ENCODE measurements at places on chromosomes 6 and 20.
A peak's percentile ranks its signal among the peaks of the same experiment; 100 is the strongest.

- no peak for DNase-seq
These were observed 34.3 kb downstream of the CCN2 start for GRCh38 chr6:131916847-131917246.

GRCh38 chr6:147341486-147341885 lies 137.3 kb downstream of the STXBP5 start:
- DNase-seq: no peak

- no peak for DNase-seq
These were observed 25.1 kb upstream of the UTRN start for GRCh38 chr6:144259986-144260385.

DNA sequence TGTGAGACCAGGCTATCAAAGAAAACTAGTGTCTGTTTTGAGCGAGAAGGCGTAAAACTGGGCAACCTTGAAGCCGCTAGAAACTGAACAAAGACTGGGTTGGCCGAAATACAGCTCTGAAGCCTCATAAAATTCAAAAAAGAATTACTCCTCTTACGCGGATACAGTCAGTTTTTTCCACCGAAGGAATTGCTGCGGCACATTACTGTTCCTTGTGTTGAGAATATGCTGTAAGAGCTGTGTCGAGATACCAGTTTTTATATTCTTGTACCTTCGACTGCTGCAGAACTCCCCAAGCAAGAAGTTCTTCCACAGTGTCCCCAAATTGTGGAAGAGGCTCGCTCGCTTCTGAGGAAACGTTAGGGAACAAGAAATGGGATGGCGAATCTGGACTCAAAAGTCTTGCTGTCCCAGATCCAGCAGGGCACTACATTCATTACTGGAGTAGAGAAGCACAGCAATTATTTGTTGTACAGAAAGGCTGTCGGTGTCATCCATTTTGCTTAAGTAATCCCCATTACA lies 523 bp upstream of the COX7A2 start:
- DNase-seq: no peak

GRCh38 chr6:100276311-100277057 lies 188.2 kb downstream of the SIM1 start:
- no peak for DNase-seq

GRCh38 chr6:96299525-96299924 lies 222.1 kb upstream of the UFL1 start:
- no peak for DNase-seq

GRCh38 chr6:11413728-11414127 lies 123.8 kb upstream of the TMEM170B start:
- no peak for DNase-seq

GRCh38 chr6:77837034-77837784 lies 184.4 kb downstream of the MEI4 start:
- DNase-seq: no peak

DNA sequence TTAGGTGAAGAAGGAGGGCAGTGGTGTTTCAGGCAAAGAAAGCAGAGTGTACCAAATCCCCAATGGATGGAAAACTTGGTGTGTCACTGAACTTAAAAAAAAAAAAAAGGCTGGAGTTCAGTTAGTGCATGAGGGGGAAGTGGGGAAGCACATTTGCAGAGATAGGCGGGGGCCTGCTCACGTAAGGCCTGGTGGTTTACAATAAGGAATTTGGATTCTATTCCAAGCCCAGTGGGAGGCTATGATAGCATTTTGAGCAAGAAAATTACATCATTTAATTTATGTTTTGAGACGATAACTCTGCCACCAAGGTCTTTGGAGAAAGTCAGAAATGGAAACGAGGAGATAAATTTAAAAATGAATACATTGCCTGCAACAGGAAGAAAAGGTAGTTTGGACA lies 225.5 kb downstream of the EYA4 start:
- no peak for DNase-seq

DNA sequence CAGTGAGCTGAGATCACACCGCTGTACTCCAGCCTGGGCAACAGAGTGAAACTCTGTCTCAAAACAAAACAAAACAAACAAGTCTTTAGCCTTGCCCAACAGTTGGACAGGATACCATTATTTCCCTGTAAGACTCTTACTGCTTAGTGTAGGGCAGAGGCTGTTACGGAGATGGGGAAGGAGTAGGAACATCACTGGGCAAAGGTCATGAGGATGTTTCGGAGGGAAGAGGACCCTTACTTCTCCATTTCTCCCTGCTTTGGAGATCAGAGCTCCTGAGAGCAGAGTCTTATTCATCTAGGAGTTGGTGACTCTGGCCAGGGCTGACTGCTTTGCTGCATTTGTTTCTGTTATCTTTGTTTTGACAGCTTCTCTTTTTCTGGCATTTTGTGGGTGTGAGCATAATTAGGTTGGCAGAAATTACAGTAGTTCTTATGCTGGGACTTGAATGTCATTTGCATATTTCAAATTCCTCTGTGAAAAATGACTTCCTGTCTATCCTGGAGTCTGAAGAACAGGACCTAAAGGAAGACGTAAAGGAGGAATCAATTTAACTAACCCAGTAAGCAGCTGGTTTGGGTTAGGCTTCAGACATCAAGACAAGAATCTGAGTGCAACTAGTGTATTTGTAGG lies 89.0 kb downstream of the CDS2 start:
- DNase-seq: peak; percentile 87

- DNase-seq: no peak
These were observed 201.3 kb downstream of the SYNE1 start for GRCh38 chr6:152435816-152436215.

DNA sequence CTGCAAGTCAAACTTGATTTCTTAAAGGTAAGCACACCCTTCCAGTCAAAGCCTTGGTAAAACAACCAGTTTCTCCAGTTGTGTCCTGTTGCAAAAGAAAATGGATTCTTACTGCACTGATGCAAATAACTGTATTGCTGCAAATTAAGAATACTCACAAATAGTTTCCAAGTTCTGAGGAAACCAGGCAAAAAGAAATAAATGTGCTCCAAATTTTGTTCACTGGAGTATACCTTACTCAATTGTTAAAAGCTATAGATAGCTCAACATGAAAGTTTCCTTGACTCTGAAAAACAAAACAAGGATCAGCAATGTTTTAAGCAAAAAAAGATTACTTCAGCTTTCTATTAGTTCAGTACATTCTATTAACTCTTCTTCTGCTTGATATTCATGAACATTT lies 75.2 kb downstream of the SLC16A10 start:
- no peak for DNase-seq

DNA sequence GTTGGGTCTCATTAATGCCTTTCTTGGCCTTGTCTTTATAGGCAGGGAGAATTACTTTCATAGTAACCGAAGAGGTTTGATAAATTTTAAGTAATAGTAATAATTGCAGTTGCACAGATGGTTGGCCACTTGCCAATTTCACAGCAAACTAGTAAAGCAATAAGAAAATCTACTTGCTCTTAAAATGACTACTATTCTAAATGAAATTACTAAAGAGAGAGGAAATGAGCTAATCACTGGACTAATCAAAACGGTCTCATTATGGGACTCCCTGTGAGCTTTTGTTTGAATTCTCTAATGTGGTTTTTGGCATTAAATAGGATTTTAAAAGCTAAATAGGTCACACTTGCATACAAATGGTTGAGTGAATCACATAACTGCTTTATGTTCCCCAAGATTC lies 227.4 kb upstream of the PLN start:
- peak; percentile 34 for DNase-seq

DNA sequence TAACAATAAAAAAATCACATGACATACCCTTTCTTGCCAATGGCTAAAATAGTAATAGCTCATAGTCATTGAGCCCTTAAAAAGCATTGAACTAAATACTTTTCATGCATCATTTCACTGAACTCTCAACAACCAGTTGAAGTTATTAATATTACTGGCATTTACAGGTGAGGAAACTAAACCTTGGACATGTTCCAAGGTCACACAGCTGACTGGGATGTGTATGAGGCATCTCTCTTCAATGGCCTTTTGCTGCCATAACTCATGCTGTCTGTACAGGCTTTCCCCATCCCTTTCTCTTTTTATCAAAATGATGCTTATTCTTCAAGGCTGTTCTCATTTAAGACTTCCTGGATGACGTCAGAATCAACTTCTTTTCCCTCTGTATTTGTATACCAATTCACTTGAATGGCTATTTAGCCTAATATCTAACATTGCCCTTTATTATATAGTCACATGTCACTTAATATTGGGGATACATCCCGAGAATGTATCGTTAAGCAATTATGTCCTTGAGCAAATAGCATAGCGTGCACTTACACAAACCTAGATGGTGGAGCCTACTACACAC lies 476.4 kb downstream of the KIF16B start:
- no peak for DNase-seq

DNA sequence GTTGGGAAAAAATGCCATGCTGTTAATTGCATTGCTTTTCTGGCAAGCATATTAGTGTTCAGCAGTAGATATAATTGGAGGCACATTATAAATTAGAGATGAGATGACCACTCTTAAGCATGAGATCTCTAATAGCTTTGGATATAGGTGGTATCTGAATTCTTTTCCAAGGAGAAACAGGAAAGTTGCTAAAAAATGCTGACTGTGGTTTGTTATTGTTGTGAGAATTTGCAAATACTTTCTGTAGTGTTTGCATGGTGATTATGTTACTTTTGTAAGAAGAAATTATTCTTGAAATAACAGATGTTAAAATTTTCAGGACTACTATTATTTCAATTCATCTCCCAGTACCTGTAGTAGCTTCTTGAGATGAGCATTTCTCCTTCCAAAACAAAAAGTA lies 225.2 kb downstream of the TBC1D7 start:
- no peak for DNase-seq

GRCh38 chr20:15119852-15120487 lies 782.6 kb upstream of the FLRT3 start:
- no peak for DNase-seq

- DNase-seq: no peak
These were observed 83.5 kb upstream of the SCAF8 start for GRCh38 chr6:154649721-154650120.

DNA sequence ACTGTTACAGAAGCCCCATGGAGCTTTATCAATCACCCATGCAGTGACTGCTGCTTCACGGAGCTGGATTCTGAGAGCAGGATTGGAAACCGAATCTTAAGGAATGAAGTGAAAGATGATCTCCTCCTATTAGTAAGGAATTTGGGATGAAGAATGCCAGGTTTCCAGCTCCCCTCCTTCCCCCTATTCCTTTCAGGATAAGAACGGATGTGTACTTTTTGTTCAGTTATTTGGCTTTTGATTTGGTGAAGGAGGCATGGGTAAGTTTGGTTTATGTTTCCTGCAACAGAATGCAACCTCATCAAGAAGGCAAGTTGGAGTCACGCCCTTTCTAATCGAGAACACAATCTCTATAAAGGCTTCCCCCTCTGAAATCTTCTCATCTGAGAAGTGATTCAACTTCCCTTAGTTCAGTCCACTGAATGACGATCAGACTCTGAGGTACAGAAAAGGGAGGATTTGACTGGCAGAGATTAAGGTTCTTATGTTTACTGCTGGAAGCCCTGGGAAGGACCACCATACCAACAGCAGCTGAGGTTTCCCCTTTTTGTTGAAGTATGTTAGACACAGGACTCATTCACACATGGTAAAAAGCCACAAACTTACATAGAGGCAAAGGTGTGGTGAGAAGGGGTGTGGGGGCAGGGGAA lies 5.5 kb downstream of the ELMO2 start:
- DNase-seq: no peak

DNA sequence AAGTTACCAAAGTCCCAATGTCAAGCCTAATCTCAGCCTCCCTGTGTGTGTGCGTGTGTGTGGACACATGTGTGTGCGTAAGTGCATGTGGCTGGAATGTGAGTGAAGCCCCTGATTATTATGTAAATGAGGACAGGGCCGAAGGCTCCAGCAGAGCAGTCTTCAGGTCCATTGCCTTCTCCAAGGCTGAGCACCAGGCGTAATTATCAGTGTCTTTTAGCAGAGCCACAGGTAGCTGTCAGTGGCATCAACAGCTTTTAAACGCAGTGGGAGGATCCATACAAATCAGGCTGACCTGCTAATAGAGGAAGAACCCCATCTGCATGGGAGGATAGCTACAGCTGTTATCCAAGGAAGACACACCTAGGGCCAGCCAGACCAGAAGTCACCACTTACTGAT lies 324.3 kb upstream of the MOCS1 start:
- DNase-seq: no peak

- no peak for DNase-seq
These were observed 49.9 kb downstream of the RPRD1B start for GRCh38 chr20:38083338-38084048.

DNA sequence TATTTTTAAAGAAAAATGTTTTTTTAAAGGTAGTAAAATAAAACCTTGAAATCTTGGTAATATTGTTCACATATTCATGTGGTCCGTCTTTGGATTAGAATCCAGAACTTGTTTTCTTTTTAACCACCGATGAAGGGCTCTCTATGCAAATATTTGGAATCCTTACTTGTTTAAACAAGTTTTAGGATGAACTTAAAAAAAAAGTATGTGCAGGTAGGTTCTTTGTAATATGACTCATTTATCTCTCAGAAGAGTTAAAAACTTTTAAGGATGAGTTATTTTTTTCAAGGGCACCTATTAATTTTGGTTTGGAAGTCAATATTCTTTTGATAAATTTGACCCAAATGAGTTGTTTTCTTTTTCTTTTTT lies 8.9 kb downstream of the DSP start:
- DNase-seq: no peak

- no peak for DNase-seq
These were observed 34.2 kb upstream of the GFRAL start for GRCh38 chr6:55293116-55293515.

GRCh38 chr6:167764713-167765479 lies 61.8 kb upstream of the AFDN start:
- no peak for DNase-seq

GRCh38 chr6:50361641-50362331 lies 312.1 kb upstream of the DEFB112 start:
- no peak for DNase-seq

DNA sequence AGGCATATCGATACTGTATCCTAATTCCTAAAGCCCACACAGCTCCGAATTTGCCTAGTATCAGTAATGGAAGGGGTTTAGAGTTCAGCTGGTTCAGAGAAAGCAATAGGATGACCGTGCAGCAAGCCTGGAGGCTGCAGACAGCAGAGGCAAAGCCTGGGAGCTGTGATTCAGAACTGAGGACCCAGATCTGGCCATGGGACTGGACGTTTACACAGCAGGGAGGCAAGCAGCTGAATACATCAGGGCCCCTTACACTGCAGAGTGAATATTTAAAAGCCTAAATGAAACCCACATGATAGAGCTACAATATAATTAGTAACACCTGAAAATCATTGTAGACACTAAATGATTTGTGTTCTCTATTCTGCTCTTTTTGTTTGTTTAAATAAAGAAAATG lies 38.0 kb downstream of the ELOVL2 start:
- no peak for DNase-seq

DNA sequence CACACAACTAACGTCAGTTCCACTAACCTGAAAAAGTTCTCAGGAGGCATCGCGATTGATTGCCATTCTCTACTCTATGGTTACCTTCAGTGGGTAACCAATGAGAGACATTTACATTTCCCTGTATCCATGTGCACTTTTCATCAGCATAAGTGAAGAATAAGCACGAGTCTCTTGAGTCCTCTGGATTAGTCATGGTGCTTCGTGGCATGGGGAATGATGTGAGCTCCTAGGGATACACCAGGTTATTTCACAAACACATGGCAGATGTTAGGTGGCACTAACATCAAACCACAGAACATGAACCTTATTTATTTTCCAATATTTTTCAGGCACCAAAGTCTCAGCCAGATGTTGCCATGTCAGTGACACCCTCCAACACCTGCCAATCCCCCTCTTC lies 64.0 kb downstream of the FYN start:
- no peak for DNase-seq

GRCh38 chr6:100620085-100620840 lies 155.5 kb upstream of the SIM1 start:
- DNase-seq: no peak

Data from SK-N-MC (cell line).